Effector CD4-positive, alpha-beta T cell (primary cell): ENCODE measurements at places on chromosomes 2 and 18.
A peak's percentile ranks its signal among the peaks of the same experiment; 100 is the strongest.

DNA sequence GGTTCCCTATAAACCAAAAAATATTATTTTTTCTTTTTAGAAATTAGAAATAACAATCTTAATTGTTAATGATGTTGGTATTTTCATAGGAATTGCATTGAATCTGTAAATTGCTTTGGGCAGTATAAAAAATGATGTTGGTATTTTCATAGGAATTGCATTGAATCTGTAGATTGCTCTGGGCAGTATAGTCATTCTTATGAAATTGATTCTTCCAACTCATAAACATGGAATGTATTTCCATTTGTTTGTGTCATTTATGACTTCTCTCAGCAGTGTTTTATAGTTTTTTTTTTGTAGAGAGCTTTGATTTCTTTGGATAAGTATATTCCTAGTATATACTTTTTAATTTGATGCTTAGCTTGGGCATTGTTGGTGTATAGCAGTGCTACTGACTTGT lies 82.0 kb upstream of the NT5C1B start:
- DNase-seq: no peak

DNA sequence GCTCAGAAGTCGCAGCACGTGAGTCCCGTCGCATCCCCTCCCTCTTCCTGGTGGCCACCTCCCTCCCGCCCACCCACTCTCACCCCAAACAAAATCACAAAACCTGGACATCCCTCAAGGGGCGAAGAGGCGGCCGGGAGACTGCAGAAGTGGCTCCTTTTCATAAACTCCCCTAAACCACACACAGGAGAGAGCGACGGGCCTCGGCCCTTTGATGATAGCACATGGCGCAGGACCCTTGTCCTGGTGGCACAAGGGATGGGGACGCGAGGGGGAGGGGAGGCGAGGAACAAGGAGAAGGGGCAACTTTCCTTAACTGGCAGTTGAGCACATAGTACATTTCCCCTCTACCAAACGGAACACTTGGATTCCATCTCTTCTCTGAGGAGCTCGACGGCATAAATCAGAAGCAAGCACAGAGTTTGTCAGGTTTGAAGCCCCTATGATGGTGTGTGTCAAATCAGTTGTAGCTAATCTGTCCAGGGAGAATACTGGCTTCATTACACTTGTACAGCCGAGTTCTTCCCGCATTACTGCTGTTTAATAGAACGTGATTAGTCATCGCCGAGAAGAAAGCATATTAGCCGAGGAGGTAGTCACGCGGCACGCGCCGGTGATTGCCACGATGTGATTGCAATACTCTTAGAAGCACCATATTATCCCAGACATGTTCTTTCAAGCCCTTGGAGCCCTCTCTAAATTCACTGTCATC lies 43.8 kb downstream of the GBX2 start:
- no peak for DNase-seq

- no peak for DNase-seq
Measured at GRCh38 chr2:188789951-188790350, 184.2 kb upstream of the COL3A1 start.

DNA sequence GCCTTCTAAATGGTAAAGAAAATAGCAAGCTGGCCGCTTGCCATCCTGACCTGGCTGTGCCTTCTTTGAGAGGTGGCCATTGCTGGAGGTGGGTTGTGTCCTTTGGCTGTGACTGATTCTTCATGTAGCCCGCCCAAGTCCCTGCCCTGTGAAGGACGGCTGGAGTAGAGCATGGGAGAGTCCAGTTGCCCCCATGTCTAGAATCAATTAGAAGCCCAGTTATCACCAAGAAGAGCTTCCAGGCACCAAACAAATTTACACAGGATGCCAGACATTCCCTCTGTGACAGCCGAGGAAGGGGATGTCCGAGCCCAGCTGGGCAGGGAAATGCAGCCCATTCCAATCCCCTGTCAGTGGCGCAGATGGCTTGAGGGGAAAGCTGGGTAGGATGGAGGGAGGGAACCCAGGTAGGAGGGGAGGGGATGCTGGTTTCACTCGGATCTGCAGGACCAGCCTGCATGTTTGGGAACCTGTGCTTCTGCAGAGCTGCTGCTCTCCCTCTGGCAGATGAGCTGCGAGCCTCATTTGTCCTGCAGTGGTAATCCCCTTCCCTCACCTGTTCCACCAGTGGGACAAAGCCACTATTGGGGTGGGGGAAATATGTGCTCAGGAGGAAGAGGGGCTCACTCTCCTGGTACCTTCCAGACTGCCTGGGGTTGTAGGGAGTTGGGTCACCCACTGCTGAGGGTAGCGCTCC lies 25.7 kb upstream of the ASB18 start:
- DNase-seq: no peak

- DNase-seq: no peak
Measured at GRCh38 chr2:131011486-131011885, 81.8 kb downstream of the FAM168B start.

- DNase-seq: no peak
Measured at GRCh38 chr2:47735136-47735869, 47.6 kb upstream of the MSH6 start.

GRCh38 chr2:207944979-207945600 lies 80.2 kb downstream of the PLEKHM3 start:
- no peak for DNase-seq

GRCh38 chr2:105519516-105519915 lies 120.7 kb upstream of the FHL2 start:
- DNase-seq: no peak

DNA sequence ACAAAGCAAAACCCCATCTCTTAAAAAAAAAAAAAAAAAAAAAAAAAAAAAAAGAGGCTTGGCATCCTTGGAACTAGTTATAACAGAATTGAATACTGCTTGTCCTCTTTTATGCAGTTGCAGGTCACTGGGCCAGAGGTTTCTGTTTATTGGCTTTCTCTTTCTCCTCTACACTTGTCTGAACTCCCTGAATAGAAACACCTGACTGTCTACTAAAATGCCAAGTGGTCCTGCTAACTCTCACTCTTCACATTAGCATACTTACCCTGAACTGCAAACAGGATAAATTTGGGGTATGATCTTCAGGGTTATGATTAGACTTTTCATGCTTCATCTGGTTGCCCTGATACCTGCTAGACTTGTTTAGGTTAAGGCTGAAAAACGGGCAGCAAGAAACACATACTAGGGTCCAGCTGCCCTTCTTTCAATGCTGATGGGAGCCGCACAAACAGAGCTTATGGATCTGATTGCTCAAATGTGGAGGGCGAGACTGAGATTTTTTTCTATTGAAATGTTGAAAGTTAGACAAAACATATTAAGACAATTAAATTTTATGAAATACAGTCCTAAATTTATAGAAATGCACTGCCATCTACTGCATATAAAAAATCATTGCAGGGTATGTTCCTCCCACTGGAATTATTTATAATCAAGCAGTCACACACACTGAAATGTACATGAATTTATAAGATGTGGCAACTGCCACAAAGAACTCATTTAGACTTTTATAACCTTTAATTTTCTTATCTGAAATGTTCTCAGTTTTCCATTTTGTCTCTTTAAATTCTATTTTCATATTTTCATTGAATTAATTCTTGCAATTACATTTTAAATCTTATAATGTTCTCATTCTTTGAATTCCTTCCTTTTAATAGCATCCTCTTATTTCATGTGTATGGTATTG lies 40.8 kb downstream of the GTF3C3 start:
- DNase-seq: no peak

DNA sequence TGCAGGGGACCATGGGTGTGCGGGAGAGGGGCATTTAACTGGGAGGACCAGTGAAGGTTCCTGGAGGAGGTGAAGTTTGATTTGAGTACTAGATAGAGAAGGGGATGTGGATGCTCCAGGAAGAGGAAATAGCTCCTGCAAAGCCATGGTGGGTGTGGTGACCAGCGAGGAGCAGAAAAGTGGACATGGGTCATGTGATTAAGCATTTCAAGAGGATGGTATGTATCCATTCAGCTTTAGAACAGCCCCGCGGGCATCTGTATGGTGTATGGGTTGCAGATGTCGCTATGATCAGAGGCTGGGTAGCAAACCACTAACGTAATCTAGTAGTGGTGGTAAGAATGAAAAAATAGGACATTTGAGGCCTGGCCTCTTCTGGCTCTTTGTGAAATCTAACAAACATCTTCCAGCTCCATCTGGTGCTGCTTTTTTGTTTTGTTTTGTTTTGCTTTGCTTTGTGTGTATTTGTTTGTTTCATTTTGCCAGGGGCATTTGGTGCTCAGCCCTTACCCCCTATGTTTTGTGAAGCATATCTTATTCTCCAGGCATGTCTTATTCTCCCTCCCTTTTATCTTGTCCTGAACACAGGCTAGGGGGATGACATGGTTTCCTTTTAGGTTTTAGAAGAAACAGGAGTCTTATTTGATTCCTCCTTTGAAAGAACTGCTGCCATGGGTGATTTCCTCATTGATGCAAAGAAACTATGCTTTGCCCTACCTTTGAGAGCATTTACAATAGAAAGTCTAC lies 226.1 kb downstream of the LRRTM1 start:
- DNase-seq: no peak

GRCh38 chr2:75098856-75099255 lies 100.5 kb downstream of the TACR1 start:
- no peak for DNase-seq

- DNase-seq: no peak
Measured at GRCh38 chr18:7038330-7038851, 79.2 kb downstream of the LAMA1 start.

GRCh38 chr2:133204421-133204820 lies 363.8 kb downstream of the NCKAP5 start:
- no peak for DNase-seq

GRCh38 chr2:83686863-83687262 lies 772.2 kb downstream of the SUCLG1 start:
- no peak for DNase-seq

GRCh38 chr2:233003658-233004555 lies 9.1 kb downstream of the NGEF start:
- no peak for DNase-seq

DNA sequence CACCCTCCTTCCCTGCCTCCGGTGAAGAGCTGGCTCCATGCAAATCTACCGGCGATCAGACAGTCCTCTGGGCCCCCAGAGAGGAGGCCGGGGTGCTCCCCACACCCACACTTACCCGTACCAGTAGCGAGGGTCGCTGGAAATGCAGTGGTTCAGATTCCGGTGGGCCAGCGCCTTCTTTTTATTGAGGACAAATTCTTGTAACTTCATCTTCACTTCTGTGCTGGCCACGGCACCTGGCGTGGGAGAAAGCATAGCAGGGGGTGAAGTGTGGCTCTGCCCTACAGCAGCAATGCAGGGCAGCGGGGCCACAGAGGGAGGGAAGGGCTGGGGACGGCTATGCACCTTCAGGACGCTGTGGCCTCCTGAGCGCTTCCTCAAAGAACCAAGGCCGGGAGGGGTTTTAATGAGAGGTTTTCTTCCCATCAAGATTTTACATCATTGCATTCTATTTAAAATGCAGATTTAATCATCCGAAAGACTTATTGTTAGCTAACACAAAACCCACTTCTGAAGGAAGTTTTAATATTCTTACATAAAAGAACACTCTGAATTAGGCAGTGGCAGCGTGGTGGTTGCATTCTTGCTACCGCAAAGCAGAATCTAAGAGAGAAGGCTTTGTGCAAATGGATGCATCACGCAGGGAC lies 237.0 kb downstream of the HDAC4 start:
- no peak for DNase-seq

- no peak for DNase-seq
Measured at GRCh38 chr2:128437204-128437565, 118.5 kb upstream of the HS6ST1 start.

DNA sequence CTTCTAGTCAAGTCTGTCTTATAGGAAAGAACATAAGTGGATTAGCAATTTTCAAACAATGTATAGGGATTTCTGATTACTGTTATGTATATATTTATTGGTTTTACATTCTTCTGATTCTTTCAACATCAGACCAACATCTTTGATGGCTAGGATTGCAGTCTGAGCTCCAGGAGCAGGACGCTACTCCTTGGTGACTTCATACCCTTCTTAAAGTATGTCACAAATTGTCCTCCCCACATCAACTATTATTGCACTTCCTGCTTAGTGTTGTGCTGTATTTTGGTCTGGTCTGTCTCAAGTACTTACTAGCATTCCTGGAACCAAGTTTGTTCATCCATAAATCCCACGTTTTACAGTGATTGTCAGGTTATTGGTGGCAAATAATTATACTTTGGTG lies 49.0 kb downstream of the MAP2 start:
- no peak for DNase-seq

DNA sequence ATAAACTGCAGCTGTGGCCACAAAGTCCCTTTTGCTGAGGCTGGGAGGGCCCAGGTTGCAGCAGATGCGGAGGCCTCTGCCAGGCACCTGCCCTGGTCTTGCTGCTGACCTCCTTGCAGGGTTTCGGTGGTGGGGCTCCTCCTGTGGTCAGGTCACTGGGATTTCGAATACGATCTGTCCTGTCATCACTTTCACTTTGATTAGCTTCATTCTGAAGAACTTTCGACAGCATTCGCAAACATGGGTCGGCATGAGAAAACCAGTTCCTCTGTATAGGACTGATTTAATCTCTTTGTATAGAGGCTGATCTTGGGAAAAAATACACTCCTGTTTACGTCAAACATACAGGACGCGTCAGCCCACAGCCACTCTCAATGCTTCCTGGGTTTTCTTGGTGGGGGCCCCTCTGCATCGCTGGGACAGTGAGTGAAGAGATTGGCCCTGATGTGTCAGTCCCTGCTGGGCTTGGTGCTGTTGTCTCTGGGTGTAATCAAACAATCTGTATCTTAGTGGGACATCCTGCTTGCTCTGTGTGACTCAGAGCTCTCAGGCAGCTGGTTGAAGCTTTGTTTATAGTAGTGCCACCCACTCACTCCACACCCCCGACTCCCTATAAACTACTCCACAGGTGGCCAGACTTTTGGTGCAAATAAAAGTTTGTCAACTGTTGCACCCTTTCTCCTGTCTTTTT lies 209.4 kb upstream of the CXCR4 start:
- DNase-seq: peak; percentile 78

DNA sequence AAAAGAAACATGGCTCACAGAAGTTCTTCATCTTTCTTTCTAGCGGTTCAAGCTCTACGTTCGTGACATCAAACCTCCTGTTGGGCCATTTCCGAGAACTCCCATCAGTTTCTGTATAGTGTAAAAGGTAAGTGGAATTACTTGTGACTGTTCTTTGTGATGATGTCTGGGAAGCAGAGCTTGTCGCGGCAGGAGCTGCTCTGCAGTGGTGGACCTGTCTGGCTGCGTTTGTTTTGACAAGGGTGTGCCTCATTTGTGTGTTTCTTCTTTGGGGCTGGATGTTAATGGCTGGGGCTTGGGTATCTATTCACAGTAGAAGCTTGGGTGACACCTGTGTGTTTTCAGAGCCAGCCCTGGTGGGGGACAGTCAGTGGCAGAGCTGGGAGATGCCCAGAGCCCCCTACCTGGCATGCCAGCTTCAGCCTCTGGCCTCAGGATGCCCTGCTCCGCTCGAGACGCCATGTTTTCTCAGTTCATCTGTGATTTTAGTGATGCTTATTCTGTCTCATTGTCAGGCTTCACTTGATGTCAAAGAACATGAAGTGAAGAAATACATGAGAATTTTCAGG lies 59.6 kb downstream of the LDLRAD4 start:
- no peak for DNase-seq

GRCh38 chr2:235926229-235926628 lies 242.0 kb downstream of the GBX2 start:
- DNase-seq: no peak

- DNase-seq: no peak
Measured at GRCh38 chr18:60537074-60537473, 164.5 kb upstream of the MC4R start.

- DNase-seq: no peak
Measured at GRCh38 chr2:198957181-198957580, 500.6 kb downstream of the SATB2 start.

- no peak for DNase-seq
Measured at GRCh38 chr18:8423051-8423557, 186.1 kb upstream of the RAB12 start.

GRCh38 chr2:190117305-190117704 lies 54.8 kb upstream of the MSTN start:
- DNase-seq: no peak
